ENCODE measurements at places on chromosomes 3 and 15. TPM values are rescaled to one million over a fixed set of nuclear protein-coding genes. Genes with fewer than 3 reads are reported as not detected.

The ZNF80 gene
- 5.3 TPM for total RNA-seq

DNA sequence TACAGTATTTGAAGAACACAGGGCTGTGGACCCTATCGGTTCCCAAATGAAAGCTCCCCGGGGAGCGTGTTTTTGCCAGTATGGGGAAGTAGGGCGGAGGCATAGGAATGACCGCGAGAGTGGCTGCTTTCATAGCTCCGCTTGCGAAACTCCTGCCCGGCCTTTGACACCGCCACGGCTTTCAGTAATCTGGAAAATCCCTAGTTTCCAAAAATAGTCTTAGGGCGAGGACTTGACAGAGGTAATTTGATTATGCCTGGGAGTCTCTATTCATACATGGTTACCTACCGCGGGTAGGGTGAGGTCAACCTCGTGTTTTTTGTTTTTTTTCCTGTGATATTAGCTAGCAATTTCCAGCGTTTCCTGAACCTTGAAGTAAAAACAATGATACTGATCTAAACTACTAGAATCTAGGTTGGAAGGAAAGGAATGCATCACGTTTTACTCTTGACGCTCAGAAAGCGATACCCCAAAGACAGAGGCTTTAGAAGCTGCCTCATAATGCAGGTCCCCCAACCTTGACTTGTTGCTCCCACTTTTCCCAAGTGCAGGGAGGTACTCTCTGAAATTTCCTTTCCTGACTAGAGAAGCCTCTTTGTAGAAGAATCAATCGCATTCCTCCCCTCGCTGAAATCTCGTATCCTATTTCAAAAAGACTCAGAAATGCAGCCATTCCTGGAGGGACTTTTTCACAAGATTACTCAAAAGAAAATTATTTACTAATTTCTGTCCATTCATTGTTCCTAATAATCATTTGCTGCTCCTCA is 894 bp upstream of the CCNL1 start:
- peak overlapping the region; percentile 85 for H3K27ac ChIP-seq
- no peak for DNase-seq
- peak overlapping the region; percentile 83 for H3K4me3 ChIP-seq
- H3K4me1 ChIP-seq = peaks cover 40% of the 10 kb centered on the region
- H3K27me3 ChIP-seq = no peaks in the 10 kb centered on the region

DNA sequence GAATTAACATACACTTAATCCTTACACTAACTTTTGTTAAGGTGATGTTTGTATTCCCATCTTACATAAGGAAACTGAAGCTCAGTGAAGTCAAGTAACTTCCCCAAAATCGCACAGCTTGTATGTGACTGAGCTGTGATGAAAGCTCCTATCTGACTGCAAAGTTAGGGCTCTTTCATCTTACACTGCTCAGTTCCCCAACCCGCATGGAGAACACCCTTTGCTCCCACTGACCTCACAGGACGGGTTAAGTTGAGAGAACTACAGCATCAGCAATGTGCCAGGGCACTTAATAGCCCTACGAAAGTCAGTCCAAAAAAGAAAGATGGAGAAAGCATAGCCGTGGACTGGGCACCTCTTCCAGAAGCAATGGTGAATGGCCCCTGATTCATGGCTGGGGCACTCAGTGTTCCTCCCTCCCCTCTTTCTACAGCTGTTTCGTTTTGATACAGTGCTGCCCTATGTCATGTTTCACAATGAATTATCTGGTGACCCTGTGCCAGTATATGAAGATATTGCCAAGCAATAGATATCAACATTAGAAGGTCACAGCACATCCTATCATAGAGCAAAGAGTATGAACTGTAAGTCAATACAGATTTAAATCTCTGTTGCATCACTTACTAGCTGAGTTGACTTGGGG is 38.0 kb downstream of the CADPS start:
- peaks cover 2% of the 10 kb centered on the region for H3K4me1 ChIP-seq
- no peaks in the 10 kb centered on the region for H3K27me3 ChIP-seq
- no peak for DNase-seq
- no peak overlapping the region for H3K4me3 ChIP-seq
- H3K27ac ChIP-seq = no peak overlapping the region

GRCh38 chr3:147875498-147875897 is 466.3 kb downstream of the ZIC1 start:
- no peaks in the 10 kb centered on the region for H3K27me3 ChIP-seq
- H3K27ac ChIP-seq = no peak overlapping the region
- H3K4me3 ChIP-seq = no peak overlapping the region
- H3K4me1 ChIP-seq = no peaks in the 10 kb centered on the region
- no peaks in the 10 kb centered on the region for H3K36me3 ChIP-seq

GRCh38 chr15:70219966-70220365 is 122.2 kb upstream of the TLE3 start:
- H3K27ac ChIP-seq = no peak overlapping the region
- peaks cover 11% of the 10 kb centered on the region for H3K4me1 ChIP-seq
- DNase-seq = no peak
- H3K36me3 ChIP-seq = no peaks in the 10 kb centered on the region
- no peak overlapping the region for H3K4me3 ChIP-seq
- peaks cover 8% of the 10 kb centered on the region for H3K27me3 ChIP-seq

All from activated naive CD8-positive, alpha-beta T cell treated with anti-CD3 and anti-CD28 coated beads, Interleukin-2, amount 10 ng/mL, durations not matched to agents 7 days and 5 days (primary cell).